ENCODE measurements at places on chromosomes 2 and 18.

DNA sequence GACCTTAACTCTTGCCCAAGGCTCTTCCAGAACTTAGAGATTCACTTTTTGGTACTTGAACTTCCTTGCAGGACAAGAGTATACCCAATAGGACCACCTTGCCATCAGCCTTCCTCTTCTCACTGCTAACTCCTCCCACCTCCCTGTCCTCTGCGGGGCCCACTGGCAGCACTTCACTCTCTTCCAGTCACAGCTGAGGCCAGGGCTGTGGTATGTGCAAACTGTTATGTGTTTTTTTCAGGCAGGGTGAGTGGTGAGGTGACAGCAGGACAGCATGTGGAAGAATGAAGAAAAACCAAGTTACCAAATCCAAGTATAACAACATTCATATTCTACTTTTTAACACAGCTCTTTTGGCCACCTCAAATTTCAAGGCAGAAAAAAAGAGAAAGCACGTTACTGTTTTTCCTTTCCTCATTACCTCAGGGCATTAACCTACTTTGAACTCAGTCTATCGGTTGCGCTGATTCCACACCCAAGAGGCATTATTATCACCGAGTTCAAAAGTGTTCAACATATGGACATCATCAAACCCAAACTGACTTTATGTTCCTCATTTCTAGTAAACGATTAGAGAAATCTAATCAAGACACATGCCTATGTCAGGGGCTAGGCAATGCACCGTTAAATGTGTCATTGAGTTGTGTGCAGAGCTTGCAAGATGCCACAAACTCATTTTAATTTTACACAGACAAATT, 605.2 kb upstream of the SYT4 start:
- DNase-seq, result no peak

GRCh38 chr2:222518570-222519381, 94.4 kb downstream of the SGPP2 start:
- peak; percentile 27 for DNase-seq

DNA sequence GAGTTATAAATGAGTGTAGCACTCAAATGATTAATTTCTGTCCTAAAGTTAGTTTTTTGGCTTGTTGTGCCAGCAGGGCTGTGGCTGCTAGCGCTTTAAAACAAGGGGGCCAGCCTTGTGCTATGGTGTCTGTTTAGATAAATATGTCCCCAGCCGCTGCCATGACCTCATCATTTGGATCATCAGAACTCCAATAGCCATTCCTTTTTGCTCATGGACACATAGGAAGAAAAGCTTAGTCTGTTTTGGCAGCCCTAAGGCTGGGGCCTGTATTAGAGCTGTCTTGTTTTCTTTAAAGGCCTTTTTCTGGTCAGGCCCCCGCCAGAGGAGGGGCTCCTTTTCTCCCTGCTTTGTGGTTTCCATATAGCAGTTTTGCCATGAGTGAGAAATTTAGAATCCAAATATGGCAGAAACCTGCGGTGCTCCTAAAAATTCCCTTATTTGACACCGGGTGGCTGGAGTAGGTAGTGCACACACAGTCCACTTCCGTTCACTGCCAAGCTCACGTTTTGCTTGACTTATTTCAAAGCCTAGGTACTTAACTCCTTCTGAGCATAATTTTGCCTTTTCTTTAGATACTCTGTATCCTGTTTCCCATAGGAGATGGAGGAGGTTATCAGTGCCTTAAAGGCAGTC, 60.4 kb upstream of the SLC35G4 start:
- no peak for DNase-seq

- no peak for DNase-seq
Measured at GRCh38 chr18:56321470-56321869, 316.9 kb downstream of the TXNL1 start.

DNA sequence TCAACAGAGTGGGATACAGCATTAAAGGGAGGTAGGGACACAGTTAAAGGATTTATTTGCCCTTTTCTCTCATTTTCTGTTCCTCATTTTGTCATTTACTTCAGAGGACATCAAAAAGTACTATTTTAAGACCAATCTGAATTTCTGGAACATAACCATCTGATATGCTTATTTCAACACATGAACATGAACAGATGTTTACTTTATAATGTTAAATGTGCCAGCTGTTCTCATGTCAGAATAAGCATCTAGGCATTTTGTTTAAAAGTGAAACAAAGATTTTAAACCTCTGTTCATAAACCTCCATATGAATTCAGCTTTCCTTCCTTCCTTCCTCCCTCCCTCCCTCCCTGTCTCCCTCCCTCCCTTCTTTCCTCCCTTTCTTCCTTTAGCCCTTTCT, 677.7 kb downstream of the CNTNAP5 start:
- DNase-seq, result no peak

DNA sequence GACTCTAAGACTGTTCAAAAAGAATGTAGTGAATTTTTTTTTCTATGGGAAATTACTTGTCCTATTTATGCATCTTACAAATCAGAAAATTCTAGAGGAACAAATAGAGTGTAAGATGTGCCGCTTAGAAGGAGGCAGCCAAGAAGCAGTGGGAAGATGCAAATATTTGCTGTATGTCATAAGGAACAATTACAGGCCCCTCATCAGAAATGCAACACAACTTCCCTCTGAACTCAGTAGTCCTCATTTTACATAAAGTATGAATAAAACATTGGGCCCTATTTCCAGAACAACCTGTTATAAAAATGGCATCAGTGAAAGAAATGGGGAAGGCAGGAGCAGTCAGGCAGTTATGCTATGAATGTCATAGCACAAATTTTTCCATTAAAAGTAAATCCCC, 50.7 kb upstream of the SCG2 start:
- DNase-seq, result no peak

DNA sequence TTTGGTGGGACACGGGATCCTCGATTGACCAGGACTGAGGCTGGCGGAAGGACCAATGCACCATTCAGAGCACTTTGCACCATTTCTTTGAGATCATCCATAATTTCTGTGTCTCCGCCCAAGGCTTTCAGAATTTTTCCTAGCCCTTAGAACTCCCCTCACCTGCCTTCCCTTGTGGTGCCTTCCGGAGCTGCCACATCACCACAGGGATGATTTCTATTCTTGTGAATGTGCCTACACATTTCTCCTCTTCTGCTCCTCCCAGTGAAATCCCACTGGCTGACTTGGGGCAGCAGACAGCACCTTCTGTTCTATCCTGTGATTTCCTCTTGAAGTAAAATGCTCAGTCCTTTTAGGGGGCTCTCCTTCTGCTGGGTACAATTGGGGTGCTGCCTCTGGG, 11.2 kb downstream of the ACOXL start:
- DNase-seq, result no peak

DNA sequence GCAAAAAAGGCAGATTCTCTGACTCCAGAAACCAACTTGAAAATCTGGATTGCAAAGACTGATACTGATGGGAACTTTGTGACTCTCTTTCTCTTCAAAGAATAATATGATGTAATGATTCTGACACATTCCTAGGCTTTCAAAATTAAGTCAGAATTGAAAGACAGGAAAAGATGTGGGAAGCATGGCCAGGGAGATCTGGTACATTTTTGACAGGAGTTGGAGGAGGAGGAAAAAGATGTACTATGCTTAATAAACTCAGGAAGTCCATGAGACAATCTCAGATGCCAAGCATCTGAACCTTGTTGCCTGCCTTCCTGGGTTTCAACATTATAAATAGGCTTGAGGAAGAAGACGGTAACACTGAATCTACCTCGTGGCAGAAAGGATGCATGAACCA, 34.2 kb downstream of the KLF7 start:
- DNase-seq, result no peak

GRCh38 chr2:72330652-72331051, 183.0 kb upstream of the CYP26B1 start:
- DNase-seq, result peak; percentile 8

DNA sequence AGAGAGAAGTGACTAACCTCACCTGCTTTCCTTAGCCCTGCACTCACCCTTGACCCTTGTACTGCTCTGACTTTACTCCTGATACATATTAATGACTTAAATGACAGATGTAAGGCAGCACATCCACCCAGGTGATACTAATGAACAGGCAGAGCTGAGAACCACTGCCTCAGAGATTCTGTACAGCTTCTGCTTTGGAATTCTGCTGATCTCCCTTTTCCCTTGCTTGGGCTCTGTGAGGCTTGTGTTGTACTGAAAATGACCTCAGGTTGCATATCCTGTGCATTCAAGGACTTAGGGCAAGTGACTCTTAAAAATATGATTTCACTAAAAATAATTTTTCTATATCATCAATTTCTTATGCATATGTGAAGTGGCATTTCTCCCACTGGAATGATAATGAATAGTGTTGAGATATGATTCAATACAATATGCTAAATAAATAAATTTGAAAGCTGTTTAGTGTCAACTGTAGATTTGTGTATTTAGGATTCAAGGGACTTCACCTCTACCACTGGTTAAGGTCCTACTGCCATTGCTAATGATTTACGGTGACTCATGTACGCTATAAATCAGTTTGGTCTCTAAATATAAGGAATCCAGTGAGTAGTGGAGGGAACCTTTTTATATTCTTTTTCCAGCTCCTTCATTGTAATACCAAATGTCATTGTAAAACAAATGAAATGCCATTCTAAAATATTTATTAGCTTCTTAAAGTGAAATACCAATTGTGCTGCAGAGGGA, 328.3 kb downstream of the SOCS6 start:
- DNase-seq, result no peak

GRCh38 chr2:111042772-111043771, 77.6 kb upstream of the BCL2L11 start:
- DNase-seq, result no peak

DNA sequence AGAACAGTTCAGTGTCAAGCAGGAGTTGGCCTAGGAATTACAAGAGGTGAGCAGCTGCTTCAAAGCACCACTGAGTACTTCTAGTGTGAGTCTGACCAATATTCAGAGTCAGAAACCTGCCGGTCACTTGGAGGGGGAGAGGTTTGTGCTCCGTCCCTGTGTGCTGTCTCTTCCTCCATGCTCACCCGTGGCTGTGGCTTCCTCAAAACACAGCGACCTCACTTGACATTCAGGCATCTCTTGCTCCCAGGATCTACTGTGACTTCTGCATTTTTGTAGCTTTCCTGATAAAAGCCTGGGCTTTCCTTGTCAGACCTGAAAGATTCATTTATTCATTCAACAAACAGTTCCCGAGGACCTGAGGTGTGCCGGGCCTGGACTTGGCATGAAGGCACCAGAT, 32.9 kb downstream of the TPRKB start:
- DNase-seq, result no peak

- DNase-seq, result no peak
Measured at GRCh38 chr2:101983486-101983885, 8.3 kb upstream of the IL1R2 start.

GRCh38 chr2:177740700-177741099, 331.9 kb downstream of the PDE11A start:
- no peak for DNase-seq

GRCh38 chr2:30756051-30756719, 51.1 kb downstream of the CAPN13 start:
- DNase-seq, result peak; percentile 22

DNA sequence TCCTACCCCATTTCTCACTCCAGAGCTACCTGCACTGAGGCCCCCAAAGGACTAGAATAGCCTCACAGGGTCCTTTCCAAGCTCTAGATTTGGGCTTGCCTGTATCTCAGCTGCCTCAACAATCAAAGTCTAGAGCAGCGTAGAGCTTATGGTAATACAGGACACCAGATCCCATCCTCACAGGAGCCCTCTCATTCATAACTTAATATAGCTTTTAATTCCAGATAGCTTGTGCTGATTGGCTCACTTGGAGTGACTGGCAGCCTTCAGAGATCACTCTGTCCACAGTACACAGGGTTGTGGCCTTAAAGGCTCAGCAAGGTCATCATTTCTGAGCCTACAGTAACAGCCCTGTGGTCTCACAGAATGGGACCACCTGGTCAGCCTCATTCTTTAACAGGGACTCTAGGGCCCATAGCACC, 51.4 kb downstream of the ZFP36L2 start:
- no peak for DNase-seq

- no peak for DNase-seq
Measured at GRCh38 chr18:41410006-41410405, 545.0 kb upstream of the PIK3C3 start.

GRCh38 chr18:1846640-1847039, 724.7 kb downstream of the METTL4 start:
- no peak for DNase-seq

DNA sequence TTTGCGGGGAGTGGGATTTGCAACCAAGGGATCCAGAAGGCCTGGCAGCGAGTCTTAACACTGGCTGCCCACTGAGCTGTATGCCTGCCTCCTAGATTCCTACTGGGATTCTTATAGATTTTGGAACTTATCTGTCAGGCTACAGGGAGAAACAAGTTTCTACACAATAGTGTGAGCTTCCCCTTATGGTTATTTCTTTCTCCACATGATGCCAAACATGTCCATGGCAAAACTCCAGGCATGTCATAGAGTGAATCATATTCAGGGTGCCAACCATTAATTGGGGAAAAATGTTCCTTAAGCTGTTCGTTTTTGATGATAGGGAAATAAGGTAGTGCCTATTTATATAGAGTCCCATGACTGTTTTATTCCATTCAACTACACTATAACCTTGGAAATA, 1185.2 kb upstream of the CELF4 start:
- DNase-seq, result no peak

GRCh38 chr18:25235401-25236042, 116.4 kb downstream of the ZNF521 start:
- no peak for DNase-seq

GRCh38 chr2:54977149-54977548, 73.1 kb downstream of the RTN4 start:
- no peak for DNase-seq

DNA sequence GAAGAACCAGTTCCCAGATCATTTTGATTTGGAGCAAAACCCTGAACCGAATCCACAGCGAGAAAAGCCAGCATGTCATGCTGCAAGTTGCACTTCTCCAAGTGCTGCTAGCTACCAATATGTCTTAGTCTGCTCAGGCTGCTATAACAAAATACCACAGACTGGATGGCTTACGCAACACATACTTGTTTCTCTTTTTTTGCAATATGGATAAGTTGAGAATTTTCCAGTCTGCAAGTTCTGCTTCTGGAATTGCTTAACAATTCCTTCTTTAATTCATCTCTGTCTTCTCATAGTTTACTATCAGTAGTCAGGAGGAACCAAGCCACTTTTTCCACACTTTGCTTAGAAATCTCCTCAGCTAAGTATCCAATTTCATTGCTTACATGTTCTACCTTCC, 105.9 kb upstream of the RBBP8 start:
- DNase-seq, result no peak

GRCh38 chr18:27447451-27447881, 262.4 kb upstream of the CHST9 start:
- no peak for DNase-seq

- no peak for DNase-seq
Measured at GRCh38 chr2:11292464-11293255, 51.8 kb downstream of the ROCK2 start.

DNA sequence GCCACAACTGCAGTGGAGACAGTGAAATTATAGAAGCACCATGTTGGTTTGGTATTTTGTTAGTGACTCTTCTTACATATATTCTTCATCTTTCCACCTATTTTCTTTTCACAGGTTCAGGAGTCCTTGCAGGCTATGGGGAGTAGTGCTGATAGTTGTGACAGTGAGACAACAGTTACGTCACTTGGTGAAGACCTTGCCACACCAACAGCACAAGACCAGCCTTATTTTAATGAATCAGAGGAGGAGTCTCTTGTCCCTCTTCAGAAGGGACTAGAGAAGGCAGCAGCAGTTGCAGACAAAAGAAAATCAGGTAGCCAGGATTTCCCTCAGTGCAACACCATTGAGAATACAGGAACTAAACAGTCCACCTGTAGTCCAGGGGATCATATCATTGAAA, 23.6 kb downstream of the ITPRID2 start:
- no peak for DNase-seq

GRCh38 chr2:70608373-70608772, 54.7 kb upstream of the TGFA start:
- no peak for DNase-seq

- DNase-seq, result no peak
Measured at GRCh38 chr2:19651466-19651865, 250.3 kb downstream of the TTC32 start.
